NCI-H1092 treated with DMSO at 0.1 percent for 48 hours (cell line): ENCODE measurements at places on chromosomes 3 and 15.

DNA sequence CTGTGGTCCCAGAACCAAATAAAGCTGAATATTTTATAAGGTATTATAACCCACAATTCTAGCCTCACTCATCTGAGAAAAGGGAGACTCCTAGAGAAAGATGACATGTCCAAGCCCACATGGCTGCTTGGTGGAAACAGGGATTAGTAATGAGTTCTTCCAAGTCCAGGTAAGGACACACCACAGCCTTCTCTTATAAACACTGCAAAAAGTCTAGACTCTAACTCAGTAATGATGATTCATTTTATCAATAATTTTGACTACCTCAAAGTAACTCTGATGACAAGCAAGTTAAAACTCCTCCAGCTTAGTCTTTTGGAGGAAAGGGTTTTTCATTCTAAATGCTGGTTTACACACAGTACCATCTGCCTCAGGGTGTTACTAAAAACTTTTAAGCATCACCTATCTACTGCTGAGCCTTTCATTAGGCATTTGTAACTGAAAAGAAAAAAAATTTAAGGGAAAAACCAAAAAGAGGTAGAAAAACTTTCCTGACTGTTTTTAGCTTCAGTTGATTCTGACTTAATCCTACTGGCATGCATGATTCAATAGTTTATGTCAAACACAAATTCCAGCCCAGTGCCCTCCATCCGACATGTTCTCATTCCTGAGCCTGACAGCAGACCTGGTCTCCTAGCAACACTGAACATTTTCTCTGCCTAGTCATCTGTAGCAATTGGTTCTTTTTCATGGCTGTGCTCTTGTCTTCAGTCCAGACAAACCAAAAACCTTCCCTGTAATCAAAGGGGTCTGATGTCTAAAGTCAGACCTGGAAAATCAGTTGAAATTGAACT, 43.9 kb downstream of the P3H2 start:
- no peak for DNase-seq

- DNase-seq, result no peak
Measured at GRCh38 chr3:163490119-163490518, 1588.2 kb downstream of the SI start.

DNA sequence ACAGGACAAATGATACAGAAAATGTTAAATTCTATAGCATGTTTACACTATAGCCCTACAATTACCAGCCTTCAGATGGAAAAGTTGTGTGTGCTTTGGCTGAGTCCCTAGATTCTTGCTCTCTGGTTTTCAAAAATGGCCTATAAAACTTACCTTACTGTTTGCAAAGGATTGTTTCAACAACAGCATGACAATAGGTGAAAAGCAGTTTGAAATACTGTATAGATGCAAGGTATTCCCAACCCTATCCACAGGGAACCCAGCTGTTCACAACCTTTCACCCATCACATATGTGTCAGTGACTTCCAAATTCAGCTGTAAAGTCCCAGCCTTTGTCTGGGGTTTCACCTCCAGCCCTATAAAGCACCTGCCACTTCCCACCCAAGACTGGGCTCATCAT, 97.3 kb downstream of the NEK10 start:
- DNase-seq, result no peak

DNA sequence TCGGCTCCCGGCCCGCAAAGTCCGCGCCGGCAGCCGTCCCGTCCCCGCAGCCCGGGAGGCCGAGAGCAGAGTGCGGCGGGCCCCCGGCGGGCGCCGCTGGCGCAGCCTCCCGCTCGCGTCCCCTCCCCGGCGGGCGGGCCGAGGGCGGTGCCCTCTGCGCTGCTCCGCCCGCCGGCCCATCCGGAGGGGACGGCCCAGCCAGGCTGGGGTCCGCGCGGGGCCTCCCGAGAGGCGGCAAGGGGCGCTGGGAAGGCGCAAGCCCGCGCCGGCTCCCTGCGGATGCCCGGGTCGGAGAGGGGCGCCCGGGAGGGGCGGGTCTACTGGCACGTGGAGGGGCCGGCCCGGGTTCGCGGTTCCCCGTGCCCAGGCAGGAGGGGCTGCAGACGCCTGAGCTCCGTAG, at the start of the genes CLCN2 and POLR2H:
CLCN2 (minus strand) TSS at position 74 of the 400 bp plus-strand sequence. CDS start 126 bp downstream, outside the sequence.
POLR2H (plus strand) TSS at position 179 of the 400 bp plus-strand sequence. CDS start 1,783 bp downstream, outside the sequence.
- DNase-seq, result peak; percentile 18

- no peak for DNase-seq
Measured at GRCh38 chr3:16370872-16371740, 106.1 kb downstream of the OXNAD1 start.

DNA sequence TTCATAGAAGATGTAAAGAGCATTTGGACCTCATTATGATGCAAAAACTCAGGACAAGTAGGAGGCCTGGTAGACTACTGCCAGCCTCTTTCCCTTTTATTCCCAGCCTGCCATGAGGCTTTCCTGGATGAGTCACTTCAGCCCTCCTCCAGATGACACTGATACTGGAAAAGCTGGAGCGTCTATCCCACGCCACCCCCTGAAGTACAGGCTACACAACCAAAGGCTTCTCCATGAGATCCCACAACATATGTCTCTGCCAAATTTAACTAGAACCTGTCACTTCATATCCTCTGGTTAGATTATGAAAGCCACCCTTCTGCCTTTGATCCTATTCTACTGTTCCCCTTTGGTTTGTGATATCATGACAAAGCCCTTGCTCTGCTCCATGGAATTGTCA, 56.1 kb upstream of the CPNE4 start:
- DNase-seq, result no peak

- DNase-seq, result no peak
Measured at GRCh38 chr3:179676081-179676480, 23.2 kb downstream of the USP13 start.

GRCh38 chr3:133812872-133813271, 7.3 kb downstream of the SRPRB start:
- DNase-seq, result no peak

DNA sequence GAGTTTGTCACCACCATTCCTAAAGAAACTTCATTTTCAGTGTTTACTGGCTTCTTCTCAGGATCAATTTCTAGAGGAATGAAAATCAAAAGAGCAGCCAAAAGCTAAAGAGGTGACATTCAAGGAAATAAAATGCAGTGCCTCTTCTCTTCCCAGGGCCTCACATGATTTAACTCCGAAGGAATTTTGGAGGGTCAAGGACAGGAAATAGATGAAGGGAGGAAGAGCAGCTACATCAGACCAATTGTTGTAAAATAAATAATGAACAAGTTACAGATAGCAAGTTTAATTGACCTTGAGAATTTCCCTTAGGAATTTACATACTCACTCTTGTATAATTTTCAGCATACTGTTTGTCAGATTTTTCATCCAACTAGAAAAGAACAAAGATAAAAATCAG, 78.1 kb downstream of the LRRFIP2 start:
- no peak for DNase-seq

DNA sequence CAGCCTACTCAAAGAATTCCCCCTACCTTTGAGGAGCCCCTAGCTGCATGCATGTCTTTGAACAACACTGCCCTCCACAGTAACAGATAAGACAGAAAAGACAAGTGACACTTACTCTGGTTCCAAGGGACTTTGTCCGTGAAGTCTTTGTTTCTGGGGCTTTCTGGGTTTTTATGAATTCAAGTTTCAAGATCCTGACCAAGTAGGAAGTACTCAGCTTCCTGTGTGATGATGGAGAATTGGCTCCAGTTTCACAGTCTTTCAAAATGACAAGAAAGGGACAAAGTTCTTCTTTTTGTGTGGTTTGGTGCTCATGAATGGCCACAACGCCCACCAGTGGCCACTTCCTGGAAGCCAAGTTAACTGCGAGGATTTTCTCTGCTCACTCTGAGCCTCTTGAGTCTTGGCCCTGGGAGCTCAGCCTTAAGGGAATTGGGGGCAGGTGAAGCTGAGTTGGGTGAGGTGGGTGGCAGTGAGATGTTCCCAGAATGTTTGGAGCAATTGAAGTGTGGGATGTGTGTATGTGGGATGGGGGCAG, at the start of gene CCR1:
CCR1 (minus strand) TSS at position 147 of the 538 bp plus-strand sequence. CDS start 4,000 bp downstream, outside the sequence.
- no peak for DNase-seq

- no peak for DNase-seq
Measured at GRCh38 chr15:70058642-70059360, 38.9 kb downstream of the TLE3 start.

GRCh38 chr15:61130950-61131942, 97.9 kb downstream of the RORA start:
- no peak for DNase-seq

DNA sequence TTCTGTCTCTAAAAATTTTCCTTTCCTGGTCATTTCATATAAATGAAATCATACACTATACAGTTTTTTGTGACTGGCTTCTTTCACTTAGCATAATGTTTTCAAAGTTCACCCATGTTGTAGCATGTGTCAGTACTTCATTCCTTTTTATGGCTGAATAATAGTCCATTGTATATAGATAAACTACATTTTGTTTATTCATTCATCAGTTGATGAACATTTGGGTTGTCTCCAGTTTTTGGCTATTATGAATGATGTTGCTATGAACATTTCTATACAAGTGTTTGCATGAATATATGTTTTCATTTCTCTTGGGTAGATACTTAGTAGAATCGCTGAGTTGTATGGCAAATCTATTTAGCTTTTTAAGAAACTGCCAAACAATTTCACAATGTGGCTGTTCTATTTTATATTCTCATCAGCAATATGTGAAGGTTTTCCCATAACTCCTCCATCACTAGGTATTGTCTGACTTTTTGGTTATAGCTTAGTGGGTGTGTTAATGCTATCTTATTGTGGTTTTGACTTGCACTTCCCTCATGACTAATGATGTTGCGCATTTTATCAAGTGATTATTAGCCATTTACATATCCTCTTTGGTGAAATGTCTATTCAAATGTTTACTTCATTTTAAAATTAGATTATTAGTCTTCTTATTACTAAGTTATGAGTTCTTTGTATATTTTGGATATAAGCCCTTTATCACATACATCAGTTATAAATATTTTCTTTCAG, 21.7 kb upstream of the AP4E1 start:
- DNase-seq, result no peak

- no peak for DNase-seq
Measured at GRCh38 chr15:82021992-82022391, 23.8 kb downstream of the MEX3B start.

DNA sequence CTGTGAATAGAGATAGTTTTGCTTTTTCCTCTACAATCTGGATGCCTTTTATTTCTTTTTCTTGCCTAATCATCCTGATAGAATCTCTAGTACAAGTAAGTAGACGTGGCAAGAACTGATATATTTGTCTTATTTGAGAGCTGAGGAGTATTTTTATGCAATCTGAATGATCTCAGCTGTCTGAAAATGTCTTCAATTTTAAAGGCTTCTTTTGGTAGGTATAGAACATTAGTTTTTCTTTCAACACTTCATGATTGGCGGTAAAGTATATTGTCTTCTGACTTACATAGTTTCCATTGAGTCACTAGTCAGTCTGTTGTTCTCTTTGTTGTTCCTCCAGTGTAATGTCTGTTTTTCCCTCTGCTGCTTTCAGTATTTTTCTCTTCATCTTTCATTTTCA, 31.3 kb downstream of the MGA start:
- no peak for DNase-seq

DNA sequence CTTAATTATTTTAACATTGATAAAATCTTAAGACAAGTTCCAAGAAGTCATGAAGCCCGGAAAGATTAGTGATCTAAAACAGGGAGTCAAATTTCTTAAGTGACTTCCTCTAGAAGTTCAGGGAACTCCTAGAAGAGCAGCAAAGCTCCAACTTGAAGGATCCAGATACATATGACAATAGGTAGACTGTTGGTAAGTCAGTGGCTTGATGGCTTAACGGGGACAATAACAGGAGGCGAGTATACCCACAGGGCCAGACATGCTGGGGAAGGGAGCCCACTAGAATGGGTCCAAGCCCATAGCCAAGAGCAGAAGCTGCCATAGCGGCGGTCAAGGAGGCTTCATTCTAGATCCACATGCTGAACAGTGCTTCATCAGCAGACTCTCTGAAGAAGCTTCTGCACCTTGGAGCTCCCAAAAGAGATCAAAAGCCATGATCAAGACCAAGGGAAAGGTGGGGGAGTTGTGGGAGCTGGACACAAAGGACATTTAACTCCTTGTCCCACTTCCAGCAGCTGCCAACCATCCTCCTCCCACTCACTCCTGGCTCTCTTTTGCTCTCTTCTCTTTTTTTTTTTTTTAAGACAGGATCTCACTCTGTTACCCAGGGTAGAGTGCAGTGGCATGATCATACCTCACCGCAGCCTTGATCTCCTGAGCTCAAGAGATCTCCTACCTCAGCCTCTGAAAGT, 10.2 kb upstream of the CA12 start:
- DNase-seq, result no peak

DNA sequence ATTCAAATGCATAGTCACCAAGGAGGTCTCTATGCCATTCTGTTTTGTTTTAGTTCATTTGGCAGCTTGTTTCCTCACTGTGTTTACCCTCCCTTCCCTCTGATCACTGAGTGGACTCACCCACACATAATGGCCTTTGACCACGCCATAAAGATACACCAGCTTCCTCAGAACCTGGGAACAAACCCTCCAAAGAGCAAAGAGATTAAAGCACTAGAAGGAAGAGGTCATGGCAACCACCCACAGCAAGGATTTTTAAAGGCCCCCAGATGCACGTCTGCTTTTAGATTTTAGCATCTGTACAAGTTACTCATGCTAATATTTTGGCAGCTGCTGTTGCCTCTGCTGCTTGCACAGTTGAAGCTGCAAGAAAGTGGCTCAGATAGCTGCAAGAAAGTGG, 47.9 kb upstream of the CADPS start:
- no peak for DNase-seq

GRCh38 chr3:111130827-111131226, 59.2 kb downstream of the NECTIN3 start:
- DNase-seq, result no peak

- DNase-seq, result no peak
Measured at GRCh38 chr3:36546226-36546625, 165.9 kb downstream of the STAC start.

- DNase-seq, result no peak
Measured at GRCh38 chr15:24054547-24055245, 367.6 kb upstream of the NDN start.

DNA sequence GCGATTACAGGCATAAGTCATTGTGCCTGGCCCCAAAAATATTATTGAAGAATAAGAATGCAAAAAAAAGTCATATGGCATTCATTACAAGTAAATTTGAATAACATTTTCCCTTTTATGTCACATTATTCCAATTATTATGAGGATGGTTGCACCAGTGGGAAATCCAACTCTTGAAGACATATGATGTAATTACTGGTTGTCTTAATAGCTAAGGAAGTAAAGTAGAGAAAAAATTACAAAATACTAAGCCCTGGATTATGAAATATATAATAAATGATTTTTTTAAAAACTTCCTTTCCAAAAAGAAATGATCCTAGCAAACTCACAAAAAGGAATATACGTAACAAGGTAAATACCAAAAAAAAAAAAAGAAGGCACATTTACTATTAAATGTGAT, 98.9 kb downstream of the FMN1 start:
- no peak for DNase-seq

- no peak for DNase-seq
Measured at GRCh38 chr3:70488131-70488530, 175.7 kb upstream of the MDFIC2 start.

DNA sequence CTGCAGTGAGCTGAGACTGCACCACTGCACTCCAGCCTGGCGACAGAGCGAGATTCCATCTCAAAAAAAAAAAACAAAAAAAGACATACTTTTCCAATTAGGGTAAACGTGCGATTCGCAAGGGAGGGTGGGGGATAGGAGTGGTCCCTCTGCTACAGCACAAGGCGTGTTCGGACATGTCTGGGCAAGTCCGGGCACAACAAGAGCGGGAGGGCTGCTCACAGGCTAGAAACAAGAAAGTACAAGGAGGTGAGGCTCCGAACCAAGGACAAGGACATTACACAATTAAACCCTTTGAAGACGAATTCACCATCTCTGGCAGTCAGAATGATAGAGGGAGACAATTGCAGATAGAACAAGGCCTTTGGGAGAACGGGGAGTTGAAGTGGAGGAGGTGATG, 32.2 kb upstream of the BCL2A1 start:
- DNase-seq, result no peak
